ENCODE measurements at places on chromosomes 1 and 21.

DNA sequence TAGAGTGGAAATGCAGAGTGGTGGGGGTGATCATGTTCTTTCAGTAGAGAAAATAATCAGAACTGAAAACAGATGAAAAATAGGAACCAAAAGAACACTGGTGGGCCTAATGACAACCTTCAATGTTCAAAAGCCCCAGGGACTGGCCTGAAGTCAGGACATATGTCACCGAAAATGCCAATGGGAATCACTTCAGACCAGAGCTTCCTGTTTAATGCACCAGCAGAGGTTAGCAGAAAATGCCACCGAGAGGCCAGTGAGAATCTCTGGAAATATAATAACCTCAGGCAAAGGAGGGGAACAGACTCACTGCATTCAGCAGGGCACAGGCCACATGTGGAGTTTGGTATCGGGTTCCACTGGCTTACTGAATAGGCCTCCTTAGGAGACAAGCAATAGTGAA, 15.9 kb upstream of the CD58 start:
- DNase-seq = no peak

GRCh38 chr1:6443339-6444115, 19.0 kb downstream of the ESPN start:
- no peak for DNase-seq

DNA sequence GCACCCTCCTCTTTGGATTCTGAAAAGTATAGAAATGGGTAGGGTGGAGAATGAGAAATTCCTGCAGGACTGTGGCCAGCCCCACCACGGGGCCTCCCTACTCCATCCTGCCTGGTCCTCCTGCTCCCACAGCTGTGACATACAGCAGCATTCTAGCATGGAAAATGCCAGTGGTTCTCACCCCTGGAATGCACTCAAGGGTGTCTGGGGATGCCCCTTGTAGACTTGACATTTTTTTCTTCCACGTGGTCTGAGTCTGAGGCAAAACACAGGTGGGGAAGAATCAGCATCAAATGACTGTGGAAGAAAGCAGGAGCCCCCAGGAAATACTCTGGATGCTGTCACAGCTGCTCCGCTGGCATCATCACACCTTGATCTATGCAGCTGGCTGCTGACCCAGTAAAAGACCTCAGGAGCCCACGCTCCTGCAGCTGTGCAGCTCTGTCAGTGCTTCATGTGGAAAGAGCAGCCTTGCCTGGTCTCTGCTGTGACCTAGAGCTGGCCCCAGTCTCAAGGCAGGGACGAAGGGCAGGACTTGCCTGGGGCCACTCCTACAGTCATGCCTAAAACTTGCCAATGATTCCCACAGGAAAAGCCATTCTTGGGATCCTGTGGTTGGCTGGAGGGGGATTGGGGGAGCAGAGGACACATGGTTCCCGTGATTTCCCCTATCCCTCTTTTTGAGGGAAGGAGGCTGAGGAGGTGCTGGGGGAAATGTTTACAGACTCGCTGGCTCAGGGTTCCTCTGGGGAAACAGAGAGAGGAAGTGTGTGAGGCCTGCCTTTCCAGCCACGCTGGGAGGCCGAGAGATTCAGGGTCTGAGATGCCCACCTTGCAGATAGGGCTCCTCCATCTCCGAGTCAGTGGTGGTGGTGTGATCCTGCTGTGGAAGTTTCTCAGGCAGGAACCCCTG, 10.8 kb upstream of the A3GALT2 start:
- no peak for DNase-seq

DNA sequence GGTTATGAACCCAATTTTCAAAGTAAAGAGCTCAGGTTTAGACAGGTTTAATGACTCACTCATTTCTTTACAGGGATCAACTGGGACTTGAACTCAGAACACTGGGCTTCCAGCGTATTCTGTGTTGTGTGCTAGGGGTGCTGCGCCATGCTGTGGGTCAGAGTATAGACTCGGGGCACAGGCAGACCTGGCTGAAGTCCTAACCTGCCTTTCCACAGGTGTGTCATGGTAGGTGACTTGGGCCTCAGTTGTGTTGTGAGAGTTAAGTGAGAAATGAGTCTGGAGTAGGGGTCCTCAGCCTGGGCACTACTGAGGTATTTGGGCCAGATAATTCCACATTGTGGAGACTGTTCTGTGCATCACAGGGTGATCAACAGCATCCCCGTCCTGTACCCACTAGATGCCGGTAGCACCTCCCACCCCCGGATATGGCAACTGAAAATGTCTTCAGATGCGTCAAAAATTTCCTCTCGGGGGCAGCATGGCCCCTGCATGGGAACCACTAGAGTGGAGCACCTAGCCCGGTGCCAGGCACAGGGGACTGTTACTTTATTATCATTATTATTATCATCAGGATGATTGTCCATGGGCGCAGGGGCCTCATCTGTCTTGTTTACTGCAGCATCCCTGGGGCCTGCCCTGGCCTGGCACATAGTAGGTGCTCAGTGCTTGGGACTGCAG, 575.5 kb downstream of the PTPRU start:
- DNase-seq = no peak

DNA sequence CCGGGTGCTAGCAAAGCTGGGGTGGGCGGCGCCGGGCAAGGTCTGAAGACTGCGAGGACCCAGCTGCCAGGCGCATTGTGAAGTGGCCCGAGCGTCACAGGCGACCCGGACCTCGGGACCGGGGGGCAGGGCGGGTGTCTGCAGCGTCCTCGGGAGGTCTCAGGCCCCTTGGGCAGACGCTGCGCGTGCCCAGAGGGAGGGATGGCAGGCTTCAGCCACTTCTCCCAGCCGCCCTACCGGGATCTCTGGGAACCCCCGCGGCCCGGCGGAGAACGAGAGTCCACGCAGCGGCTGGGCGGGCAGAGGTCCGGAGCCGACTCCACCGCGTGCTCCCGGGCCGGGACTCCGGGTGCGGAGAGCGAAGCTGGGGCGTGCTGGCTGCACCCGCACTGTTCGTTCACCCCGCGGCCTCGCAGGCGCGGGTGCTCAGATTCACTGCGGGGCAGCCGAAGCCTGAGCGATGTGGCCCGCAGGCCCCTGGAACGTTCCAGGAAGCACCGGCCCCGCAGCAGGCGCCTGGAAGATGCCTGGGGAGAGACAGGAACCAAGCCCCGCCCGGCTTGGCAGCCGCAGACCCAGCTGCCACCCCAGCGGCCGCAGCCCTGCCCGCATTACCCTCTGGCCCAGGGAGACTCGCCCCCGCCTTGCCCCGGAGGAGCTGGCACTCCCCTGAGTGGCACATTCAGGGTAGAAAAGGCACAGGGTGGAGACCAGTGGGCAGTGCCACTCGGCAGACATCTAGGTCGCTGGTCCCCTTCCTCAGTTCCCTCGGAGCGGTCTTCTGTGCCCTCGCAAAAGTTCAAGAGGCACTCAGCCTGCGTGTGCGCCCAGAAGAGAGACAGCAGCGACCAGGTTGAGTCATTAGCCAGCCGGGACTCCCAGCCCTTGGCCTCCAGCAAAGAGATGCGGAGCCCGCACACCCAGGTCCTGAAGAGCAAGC, at the start of gene CCDC185:
TSS of gene CCDC185 (plus strand) at position 141 of the 940 bp plus-strand sequence. CDS start at position 202, 61 bp downstream.
- no peak for DNase-seq

DNA sequence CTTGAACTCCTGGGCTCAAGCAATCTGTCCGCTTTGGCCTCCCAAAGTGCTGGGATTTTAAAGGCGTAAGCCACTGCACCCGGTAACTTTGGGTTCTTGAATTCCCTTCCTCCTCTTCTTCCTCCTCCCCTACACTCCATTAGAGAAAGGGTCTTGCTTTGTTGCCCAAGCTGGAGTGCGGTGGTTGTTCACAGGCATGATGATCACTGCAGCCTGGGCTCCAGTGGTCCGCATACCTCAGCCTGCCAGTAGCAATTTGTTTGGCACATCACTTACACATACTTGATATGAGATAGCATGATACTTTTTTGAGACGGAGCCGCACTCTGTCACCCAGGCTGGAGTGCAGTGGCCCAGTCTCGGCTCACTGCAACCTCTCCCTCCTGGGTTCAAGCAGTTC, 2.2 kb downstream of the DEGS1 start:
- DNase-seq = no peak

DNA sequence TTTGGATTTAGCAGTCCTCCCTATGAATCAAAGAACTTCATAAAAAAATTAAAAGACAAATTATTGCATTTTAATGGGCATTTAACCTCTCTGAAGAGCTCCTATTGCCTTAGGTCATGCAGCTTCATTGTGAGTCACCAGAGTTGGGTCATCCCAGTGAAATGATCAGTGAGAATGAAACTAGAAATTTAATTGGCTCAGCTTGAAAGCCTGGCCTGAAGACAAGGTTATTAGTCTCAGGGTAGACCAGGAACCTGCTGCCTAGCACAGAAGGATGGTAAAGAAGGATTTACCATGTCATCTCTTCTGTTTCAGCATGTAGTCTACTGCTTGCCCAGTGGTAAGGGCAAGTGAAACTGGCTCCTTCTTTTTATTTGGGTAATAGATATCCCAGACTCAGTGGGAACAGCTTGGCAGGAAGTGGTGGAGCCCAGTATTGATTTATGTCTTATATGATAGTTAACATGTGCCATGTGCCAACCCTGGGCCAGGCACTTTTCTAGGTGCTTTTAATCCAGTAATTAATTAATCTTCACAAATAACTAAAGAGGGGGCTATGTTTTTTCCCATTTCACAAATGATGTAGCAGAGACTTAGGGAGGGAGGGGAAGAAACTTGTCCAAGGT, 23.6 kb downstream of the LAMC2 start:
- DNase-seq = peak; percentile 68

GRCh38 chr21:46035809-46036695, 54.5 kb downstream of the COL6A1 start:
- DNase-seq = no peak

DNA sequence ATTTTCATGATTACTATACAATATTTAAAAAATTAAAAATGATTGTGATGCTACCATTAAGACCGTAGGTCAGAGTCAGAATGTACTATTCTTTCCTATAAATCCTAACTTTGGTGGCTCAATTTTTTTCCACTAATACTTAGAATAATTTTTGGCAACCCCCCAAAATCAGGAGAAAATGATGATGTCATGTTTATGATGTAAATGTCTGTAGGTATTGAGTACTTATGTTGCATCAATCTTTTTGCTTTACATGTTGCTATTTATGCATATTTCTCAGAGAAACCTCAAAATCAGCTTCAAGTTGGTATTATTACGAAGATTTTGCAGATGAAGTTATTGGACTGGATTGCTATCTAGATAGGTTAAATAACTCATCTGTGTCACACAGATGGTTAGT, 371.2 kb downstream of the ADGRL2 start:
- no peak for DNase-seq

GRCh38 chr1:101008229-101008834, 17.3 kb downstream of the DPH5 start:
- DNase-seq = no peak

- DNase-seq = no peak
Measured at GRCh38 chr1:3601743-3602142, 9.6 kb downstream of the MEGF6 start.

- DNase-seq = no peak
Measured at GRCh38 chr1:65773391-65774123, 19.1 kb upstream of the PDE4B start.

- DNase-seq = no peak
Measured at GRCh38 chr1:33221385-33221758, 34.9 kb upstream of the ZNF362 start.

DNA sequence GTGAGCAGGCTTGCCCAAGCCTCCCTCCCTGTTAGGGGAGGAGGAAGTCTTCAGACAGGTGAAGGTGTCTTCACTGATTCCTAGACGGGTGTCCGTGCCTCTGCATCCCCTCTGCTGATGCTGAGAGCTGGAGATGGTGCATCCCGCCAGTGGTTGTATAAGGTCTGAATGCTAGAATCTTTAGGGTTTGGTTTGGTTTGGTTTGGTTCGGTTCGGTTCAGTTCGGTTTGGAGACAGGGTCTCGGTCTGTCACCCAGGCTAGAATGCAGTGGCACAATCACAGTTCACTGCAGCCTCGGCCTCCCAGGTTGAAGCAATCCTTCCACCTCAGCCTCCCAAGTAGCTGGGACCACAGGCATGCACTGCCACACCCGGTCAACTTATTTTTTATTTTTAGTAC, 153.6 kb downstream of the PGBD5 start:
- DNase-seq = no peak

- DNase-seq = no peak
Measured at GRCh38 chr1:246308533-246309075, 198.5 kb downstream of the SMYD3 start.

DNA sequence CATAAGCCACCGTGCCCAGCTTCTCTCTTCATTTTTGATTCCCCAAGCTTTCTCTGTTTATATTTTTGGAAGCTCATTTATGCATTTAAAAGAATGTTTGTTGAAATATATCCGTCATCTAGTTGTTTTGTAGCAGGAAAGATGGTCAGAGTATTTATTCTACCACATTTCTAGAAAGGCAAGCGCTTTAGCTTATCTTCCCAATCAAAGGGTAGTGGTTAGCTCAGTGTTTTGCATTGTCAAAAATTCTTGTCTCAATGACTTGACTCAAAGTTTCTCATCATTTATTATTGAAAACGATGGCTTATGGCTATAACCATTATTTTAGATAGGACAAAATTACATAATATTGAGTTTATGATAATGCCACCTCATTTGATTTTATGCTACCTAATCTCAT, 116.1 kb upstream of the ZP4 start:
- DNase-seq = no peak

DNA sequence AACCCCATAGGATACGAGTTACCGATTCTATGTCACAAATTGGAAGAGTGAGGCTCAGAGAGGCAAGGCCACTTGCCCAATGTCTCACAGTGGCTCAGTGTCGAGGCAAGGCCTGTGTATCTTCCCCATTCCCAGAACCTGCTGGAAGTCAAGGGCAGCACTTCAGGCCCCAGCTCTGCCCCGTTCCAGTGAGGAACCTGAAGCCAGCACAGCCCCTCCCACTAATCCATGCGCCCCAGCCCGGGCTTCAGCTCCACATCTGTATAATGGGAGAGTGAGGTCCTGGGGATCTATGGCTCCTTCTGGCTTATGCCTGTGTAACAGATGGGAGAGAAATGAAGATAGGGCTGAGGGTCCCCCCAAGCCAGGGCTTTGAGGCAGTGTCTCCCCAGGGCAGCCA, 56.3 kb downstream of the CASZ1 start:
- no peak for DNase-seq

DNA sequence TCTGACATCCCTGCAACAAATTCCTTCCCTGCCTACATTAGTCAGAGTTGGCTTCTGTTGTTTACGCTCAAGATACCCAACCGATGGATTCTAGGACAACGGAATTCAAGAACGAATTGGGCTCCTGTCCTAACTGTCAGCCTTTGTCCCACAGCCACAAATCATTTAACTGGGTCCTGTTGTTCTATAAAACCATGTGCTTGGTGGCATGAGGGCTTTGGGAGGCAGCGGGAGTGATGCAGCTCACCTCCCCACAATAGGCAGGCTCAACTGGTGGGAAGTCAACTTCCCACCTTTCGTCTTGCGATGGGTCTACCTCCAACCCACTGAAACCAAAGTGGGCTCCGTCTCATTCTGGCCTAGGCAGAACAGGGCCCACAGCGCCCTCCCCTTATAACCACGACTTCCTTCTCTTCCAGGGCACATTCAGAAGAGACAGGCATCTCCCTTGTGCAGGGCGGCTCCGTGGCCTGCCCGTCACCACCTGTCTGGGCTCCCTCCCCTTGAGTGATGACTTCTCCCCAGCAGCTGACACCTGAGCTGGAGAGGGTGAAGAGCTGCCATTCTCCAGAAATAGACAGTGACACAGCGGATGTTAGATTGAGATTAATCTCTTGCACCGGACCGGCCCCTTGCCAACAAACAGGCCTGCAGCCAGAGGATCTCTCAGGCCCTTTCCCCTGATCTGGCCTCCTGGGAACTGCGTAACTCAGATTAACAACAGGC, 26.5 kb downstream of the LRRC38 start:
- no peak for DNase-seq

GRCh38 chr1:30990591-30990990, 74.9 kb downstream of the PUM1 start:
- no peak for DNase-seq

- no peak for DNase-seq
Measured at GRCh38 chr1:211705467-211706091, 30.2 kb upstream of the NEK2 start.

All from kidney capillary endothelial cell (primary cell).